ENCODE measurements at places on chromosomes 1 and 21.

GRCh38 chr1:223531742-223532341 is 133.7 kb downstream of the CAPN8 start:
- DNase-seq, result no peak

DNA sequence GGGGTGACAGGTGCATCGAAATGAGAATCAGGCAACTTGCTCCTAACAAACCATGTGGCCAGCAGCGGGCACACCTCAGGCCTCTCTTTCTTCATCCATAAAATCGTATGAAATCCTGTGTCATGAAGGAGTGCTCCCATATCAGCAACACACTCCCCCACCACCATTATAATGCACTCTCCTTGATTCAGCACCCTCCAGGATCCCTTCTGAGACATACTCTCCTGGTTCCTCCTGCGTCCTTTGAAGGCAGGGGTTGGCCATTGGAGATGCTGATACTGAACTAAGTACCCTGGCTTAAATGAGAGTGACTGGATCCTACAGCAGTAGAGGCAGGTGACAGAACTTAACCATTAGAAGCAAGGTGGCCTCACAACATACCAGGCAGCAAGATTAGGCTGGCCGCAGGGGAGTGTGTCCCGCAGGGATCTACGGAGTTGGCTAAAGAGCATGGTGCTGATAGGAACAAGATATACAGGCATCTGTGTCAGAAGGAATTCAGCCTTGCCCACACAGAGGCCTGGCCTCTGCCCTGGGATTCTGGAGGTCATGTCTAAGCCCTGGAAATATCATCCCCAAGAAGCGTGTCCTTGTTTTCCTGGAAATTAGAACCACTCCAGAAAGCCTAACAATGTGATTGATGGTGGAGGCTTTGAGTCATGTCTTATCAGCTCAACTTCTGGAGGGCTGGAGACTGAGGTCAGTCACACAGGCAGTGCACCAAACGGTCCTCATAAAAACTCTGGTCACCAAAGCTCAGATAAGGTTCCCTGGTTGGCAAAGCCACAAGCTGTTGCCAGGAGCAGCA is 16.8 kb downstream of the S100A7A start:
- no peak for DNase-seq

GRCh38 chr1:32091591-32091990 is 16.3 kb upstream of the KPNA6 start:
- DNase-seq, result peak; percentile 49

DNA sequence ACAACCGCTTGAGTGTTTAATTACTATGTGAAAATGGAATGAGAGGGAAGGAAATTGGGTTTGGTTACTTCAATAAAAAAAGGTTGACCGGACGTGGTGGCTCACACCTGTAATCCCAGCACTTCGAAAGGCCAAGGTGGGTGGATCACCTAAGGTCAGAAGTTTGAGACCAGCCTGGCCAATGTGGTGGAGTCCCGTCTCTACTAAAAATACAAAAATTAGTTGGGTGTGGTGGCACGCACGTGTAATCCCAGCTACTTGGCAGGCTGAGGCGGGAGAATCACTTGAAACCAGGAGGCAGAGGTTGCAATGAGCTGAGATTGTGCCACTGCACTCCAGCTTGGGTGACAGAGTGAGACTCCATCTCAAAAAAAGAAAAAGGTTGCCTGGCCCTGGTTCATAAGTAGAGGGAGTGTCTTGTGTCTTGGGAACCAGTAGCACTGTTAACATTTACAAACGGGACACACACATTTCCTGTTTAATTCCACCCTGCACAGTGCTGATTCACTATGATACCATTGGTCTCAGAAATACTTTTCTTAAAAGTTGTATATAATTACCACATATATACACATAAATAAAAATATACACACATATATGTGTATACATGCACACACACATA is 27.6 kb upstream of the CLDN14 start:
- DNase-seq, result no peak

GRCh38 chr1:4801192-4801924 is 146.9 kb downstream of the AJAP1 start:
- peak; percentile 53 for DNase-seq
